ENCODE measurements at places on chromosomes 11 and 22.

- DNase-seq: peak; percentile 38
Observed at GRCh38 chr11:107859459-107860239, 1.1 kb upstream of the SLC35F2 start.

DNA sequence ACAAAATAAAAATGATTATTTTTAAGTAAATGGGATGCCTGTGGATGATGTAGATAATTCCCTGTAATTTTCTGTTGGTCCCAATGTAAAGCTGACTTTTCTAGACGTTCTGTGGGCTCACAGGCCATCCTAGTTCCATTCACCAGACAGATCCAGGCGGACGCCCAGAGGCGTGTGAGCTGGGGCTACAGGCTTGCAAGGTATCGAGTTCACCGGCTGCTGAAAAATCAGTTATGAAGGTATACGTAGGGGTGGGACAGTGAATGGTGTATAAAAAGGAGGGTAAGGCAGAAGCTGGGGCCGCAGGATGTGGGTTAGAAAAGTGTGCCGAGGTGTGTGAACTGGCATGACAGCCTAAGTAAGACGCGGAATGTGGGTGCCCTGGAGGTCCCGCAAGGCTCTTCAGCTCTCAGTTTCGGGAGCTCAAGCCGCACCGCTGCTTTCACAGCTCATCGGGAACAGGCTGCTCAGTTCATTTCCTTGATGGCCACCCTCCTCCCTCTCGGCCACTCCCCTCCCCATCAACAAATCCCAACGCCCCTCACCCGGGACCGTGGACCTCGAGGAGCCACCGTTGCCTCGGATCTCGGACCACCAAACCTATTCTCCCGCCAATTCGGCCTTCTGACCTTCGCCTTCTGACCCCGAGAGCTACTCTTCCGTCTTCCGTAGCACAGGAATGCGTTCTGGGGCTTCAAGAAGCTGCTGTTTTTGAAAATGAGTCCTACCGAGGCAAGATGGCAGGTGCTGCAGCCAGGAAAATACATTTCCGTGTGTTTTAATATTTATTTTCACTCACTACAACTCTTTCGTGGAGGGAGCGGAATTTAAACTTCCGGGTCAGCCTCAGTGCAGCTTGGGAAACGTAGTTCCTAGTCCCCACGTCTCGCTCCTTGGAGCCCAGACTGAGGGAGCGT, at the start of gene XNDC1N:
Gene XNDC1N (minus strand): TSS at position 775 of the 917 bp plus-strand sequence. CDS start 5,241 bp downstream, outside the sequence.
- no peak for DNase-seq

DNA sequence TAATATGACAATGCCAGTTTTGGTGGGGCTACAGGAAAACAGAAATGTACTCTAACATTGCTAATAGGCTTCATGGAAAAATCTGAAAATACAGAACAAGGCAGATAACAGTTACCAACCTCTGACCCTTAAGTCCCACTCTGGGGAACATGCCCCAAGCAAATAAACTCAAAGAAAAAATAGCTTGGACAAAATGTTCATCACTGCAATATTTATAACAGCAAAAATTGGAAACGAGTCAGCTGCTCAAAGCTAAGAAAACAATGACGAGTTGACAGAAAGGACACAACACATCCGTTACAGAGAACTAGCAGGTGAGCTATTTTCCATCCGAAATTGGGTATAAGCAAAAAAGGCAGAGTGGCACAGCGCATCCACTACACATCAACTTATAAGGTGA, 70.5 kb downstream of the PACSIN2 start:
- DNase-seq: no peak

DNA sequence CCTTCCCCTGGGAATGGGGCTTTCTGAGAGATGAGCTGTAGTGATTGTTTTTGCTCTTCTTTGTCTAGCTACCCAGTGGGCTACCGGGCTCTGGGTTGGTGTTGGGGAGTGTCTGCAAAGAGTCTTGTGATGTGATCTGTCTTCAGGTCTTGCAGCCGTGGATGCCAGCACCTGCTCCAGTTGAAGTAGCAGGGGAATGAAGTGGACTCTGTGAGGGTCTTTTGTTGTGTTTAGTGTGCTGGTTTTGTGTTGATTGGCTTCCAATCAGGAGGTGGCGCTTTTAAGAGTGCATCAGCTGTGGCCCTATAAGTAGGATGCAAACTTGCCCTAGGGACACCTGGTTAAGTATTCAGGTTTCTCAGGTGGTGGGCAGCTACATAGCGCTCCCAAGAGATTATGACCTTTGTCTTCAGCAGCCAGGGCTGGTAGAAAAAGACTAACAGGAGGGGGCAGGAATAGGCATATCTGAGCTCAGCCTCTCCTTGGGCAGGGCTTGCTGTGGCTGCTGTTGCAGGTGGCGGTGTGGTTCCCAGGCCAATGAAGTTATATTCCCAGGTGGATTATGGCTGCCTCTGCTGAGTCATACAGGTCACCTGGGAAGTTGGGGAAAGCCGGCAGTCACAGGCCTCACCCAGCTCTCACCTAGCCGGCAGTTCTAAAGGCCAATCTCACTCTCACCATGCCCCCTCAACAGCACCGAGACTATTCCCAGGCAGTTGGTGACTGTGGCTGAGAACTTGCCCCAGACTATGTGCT, 315.7 kb upstream of the C11orf87 start:
- no peak for DNase-seq

DNA sequence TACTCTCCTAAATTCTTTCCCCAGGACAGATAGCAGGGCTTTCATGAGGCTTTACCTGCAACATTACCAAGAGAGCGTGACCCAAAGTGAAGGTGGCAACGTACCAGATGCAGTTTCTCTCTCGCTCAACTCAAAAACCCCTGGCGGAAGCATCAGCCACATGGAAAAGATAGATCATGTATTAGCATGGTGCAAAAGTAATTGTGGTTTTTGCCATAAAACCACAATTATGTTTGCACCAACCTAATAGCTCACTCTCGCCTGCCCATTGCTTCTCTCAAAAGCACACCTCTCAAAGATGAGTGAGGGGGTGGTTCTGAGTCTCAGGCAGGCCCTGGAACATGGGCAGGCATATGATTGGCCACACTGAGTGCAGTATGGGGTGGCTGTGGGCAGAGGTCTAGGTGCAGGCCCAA, 7.0 kb downstream of the MS4A6A start:
- no peak for DNase-seq

DNA sequence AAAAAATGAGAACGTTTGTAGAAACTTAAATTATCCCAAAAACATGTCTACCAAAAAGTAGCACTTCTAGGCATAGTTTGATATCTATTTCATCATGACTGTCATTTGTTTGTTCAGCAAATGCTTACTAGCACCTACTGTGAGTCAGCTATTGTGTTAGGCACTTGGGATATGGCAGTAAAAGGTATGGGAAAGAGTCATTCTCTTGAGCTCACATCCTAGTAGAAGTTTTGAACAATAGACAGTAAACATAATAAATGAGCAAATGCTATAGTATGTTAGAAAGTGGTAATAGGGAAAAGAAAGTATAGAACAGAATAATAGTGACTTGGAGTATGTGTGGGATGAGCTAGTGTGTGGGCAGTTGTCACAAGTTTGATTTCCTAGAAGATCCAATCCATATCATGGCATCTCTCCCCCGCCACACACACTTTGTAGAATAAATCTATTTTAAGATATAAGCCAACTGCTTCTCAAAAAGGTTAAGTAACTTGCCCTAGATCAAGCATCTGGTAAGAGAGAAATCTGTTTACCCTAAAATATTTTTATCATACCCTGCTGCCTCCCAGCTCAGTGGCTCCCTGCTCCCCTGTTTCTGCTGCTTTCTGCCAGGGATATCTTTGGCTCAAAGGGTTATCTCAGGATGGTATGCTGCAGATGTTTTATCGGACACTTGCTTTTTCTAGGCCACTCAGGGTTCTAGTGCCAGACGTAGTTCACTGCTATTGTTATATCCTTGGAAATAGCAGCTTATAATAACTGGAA, 129.7 kb downstream of the NCAM1 start:
- no peak for DNase-seq

- DNase-seq: peak; percentile 73
Observed at GRCh38 chr11:121886005-121886734, 229.8 kb downstream of the BLID start.

DNA sequence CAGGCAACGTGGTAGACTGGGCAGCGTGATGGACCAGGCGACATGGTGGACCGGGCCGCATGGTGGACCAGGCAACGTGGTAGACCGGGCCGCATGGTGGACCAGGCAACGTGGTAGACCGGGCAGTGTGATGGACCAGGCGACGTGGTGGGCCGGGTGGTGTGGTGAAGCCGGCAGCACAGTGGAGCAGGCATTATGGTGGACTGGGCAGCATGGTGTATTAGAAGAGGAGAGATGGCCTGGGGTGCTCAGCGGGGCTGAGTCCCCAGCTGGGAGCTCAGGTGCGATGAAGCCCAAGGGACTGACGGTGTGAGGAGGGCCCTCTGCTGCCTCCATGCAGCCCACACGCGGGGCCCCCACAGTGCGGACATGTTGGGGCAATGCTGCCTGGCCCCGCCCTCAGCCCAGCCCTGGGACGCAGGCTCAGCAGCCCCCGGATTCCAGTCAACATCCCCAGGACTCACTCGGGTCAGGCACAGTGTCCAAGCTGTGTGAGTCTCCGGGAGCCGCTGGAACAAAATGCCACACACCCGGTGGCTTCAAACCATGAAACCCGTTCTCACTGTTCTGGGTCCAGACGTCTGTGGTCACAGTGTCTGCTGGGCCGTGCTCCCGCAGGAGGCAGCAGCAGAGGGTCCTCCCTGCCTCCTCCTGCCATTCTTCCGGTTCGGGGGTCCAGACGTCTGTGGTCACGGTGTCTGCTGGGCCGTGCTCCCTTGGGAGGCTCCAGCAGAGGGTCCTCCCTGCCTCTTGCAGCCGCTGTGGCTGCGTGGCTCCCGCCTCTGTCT, 1084.9 kb downstream of the BRD1 start:
- no peak for DNase-seq

DNA sequence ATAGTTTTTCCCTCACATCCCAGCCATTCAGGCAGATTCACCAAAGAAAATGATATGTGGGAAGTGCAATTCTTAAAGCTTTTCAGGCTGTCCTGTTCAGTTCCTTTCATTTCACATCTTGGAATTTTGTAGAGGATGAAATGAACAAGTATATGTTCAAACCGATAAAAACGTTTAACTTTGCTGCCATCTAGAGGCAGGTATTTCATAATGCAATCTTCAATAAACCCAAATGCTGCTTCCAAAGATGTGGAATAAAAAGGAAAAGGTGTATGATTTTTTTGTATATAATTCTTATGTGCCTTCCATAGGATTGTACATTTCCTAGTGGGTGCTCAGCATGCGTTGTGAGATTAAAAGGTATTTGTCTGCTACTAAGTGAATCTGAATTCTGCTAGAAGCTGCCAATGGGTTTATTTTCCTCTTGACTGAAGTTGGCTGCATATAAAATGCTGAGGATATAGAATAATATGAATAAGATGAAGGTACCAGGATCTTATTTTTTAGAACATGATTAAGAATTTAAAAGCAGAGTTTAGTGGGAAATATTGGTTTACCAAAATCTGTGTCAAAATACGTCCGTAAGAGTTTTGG, 199.3 kb downstream of the PGR start:
- peak; percentile 85 for DNase-seq

- no peak for DNase-seq
Observed at GRCh38 chr22:49676230-49676629, 151.4 kb downstream of the BRD1 start.

GRCh38 chr11:75790986-75791385, 22.4 kb downstream of the DGAT2 start:
- no peak for DNase-seq

DNA sequence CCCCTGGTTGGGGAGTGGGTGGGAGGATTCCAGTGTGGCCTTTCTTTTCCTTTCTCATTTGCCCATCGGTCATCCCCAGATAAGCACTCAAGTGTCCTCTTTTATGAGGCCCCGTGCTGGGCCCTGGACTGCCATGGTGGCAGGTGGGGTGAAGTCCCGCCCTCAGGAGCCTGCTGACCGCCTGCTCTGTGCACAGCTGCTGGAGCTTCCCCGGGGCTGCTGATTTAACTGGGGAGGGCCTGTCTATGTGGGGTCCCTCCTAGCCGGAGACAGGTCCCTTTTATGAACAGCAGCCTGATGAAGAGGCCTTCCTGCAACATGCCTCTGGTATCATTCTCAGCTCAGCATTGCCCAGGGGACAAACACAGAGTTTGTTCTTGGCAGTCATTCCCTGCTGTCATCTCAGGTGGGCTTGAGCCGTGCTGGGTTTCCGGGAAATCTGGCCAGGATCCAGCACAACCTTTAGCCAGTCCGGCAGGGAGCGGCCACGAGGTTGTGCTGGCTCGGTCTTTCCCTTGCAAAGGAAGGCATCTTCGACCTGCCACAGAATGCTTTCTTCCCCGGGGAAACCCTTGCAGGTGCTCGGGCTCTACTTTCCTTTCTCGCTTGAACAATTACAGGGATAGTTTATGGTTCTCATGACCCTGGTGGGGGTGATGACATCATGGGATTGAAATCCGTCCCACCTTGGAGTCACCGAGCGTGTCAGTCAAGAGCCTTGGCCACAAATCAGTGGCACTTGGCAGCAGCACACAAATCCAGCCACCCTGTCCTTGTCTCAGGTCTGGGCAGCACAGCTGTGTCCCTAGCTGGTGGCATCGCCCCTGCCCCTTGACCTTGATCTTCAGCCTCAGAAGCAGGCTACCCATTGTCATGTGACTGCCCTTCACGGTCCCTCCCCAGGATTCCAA, 20.1 kb downstream of the ST14 start:
- peak; percentile 66 for DNase-seq

GRCh38 chr22:44037519-44038375, 13.6 kb downstream of the PARVB start:
- peak; percentile 83 for DNase-seq

GRCh38 chr22:46528121-46528610, 9.3 kb downstream of the CELSR1 start:
- DNase-seq: no peak

- DNase-seq: no peak
Observed at GRCh38 chr11:7196396-7197146, 55.1 kb upstream of the SYT9 start.

DNA sequence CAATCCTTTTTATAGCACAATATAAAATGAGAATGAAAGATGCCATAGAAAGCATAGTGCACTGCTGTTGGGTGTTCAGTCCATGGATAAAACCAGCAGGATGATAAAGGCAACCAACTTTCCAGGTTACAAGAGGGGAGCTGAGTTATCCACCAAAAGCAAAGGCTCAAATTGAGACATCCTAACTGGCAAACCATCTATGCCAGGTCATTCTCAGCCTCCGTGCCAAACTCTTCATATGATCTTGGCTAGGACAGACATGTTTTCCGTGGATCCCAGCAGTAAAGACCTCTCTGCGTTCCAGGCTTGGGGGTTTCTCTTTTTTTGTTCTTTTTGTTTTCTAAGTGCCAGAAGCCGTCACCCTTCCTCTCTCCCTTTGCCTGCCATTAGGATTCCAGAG, 7.3 kb upstream of the APOA1 start:
- no peak for DNase-seq

GRCh38 chr11:107707215-107707671, 4.6 kb downstream of the SLN start:
- DNase-seq: no peak

DNA sequence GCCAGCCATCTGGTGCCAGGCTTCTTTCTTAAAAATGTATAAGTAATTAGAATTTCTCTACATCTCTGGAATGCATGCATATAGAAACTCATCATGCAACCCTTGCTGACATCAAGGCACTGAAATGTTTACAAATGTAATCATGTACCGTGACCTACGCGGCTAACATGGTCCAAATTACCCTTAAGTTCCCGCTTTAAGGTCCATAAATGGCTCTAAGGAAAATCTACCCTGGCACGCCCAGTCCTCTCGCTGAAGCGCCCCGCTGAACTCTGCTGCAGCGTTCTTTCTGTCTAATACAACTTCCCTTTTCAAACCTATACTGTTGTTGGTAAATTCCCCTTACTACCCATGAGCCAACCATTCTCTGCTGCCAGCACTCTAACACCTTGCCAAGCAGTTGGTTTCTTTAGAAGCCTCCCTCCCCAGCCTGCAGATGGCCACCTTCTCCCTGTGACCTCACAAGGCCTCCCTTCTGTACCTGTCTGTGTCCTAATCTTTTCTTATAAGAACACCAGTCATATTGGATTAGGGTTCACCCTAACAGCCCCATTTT, 13.5 kb upstream of the HMOX1 start:
- no peak for DNase-seq
